ENCODE measurements at places on chromosomes 12 and 14.
A peak's percentile ranks its signal among the peaks of the same experiment; 100 is the strongest.

DNA sequence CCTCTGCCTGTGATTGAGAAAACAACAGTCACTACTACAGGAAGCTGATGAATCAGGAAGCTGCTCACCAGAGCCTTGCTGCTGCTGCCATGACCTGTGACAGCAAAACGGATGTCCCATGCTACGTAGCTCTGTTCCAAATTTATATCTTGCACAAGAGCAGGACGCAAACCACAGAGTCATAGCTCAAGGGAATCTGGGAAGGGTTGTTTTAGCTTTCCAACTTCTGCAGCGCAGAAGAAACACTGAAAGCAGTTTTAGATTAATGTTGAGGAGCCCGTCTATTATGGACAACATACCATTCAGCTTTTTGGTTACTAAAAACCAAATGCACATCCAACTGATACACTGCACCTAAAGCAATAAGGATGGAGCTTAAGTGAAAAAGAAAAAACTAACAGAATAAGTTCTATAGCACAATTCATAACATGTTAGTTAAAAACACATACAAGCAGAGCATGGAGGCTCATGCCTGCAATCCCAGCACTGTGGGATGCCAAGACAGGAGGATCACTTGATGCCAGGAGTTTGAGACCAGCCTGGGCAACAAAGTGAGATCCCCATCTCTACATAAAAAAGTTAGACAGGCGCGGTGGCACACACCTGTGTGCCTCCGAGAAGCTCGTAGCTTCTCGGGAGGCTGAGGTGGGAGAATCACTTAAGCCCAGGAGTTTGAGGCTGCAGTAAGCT is 1.7 kb upstream of the ANKRD33 start:
- DNase-seq, result peak; percentile 38

DNA sequence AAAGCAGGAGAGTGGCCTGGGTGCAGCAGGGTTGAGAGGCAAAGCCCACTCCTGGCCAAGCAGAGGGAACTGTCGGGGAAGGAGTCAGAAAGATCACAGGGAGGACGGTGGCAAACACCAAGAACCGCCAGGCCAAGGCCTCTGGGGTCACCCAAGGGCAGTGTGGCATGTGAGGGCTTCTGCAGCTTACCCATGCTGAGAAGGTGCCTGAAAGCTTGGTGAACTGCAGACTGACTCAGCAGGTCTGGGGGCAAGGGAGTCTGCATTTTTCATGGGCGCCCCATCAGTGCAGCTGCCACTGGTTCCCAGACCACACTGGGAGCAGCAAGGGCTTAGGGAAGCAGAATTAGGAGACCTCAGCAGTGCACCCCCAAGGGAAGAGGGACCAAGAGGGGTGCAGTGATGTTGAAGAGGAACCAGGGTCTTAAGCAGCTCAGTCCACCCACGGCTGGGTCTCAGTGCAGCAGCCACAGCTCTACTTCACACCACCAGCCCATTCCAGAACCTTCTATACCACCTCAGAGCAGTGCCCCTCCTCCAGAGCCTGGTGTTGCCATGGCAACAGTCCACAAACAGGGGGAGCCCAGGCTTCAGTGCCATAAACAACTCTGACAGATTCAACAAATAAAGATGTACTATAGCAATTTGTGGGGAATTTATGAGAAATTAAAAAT is 59.4 kb downstream of the ITPK1 start:
- DNase-seq, result no peak

- peak; percentile 52 for DNase-seq
Measured at GRCh38 chr14:104735830-104736642, 12.0 kb downstream of the ADSS1 start.

DNA sequence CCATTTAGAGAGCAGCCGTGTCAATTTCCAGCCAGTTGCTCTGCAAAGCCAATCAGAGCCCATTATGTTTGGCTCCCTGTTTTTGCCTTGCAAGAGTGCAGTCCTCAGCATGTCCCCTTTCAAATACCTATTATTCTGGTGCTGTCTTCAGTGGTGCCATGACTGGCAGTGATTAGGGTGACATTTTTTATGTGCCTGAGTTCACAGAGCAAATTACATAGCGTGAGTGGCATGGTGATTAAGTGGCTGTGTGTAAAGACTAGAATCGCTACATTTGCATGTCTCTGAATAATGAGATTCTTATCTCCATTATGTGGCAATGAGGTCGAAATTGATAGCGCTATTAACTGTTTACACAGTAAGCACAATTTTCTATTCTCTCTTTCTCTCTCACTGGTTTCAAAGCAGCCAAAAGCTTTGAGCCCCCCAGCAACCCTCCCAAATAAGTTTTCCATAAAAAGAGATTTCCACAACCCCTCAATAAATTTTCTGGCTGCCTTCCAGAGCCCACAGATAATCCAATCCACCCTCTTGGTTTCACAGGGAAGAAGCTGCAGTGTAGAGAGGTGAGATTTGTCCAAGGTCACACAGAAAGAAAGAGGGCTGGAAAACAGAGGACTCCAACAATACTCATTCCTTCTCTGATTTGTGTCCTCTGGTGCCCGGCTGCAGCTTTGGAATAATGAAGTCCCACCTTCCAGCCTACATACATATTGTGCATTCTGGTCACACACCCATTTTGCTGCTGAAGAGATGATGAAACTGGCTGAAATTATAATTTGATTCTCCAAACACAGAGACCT is 58.8 kb upstream of the NUDT4 start:
- DNase-seq, result no peak

DNA sequence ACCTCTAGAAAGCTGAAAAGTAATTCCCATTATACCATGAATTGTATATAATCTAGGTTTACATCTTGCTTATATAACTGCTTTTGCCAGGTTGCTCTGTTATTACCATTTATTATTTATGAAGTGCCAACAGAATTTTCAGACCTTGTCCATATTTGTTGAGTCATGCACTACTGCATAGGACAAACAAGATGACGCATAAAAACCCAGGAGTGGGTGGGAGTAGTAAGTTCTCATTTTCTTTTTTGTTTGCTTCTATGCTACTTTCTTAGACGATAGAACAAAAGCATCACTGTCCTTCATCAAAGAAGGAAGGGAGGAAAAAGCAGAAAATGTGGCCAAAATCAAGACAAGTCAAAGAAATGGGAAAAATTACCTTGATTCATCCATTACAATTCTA is 119.0 kb upstream of the RASSF8 start:
- no peak for DNase-seq

GRCh38 chr14:48614003-48614402 is 938.6 kb upstream of the MDGA2 start:
- no peak for DNase-seq

- DNase-seq, result no peak
Measured at GRCh38 chr14:96906434-96906833, 109.3 kb downstream of the VRK1 start.

DNA sequence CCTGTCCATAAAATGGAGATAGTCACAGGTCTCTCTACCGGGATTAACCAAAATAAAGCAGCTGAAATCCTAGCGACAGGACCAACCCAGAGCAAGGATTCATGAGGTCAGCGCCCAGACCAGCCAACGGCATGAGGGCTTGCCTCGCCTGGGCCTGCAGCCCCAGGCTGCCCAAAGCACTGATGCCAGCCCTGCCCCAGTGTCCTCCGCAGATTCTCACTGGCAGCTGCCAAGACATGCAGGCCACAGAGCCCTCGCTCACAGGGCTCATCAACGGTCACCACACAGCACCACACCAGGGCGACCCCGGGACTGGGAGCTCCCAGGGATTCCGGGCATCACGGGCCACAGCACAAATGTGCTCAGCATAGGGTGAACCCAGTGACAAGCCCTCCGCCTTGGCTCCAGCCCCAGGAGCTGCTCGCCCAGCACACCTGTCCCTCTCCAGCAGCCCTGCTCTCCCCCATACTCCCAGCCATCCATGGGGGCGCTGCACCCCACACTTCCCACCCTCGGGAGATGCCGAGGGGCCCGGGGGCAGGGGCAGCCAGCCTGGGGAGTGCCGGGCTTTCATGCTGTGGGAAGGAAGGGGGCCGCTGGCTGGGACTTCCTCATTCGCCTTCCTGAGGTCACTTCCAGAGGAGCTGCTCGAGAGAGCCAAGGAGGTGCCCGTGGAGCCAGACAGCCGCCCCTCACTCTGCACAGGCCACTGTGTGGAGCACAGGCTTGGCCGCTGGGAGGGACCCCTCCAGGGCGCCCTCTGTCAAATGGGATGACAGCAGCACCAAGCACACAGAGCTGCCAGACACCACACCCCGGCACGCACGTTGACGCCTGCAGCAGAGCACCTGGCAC is 14.1 kb downstream of the RAB35 start:
- DNase-seq, result no peak

DNA sequence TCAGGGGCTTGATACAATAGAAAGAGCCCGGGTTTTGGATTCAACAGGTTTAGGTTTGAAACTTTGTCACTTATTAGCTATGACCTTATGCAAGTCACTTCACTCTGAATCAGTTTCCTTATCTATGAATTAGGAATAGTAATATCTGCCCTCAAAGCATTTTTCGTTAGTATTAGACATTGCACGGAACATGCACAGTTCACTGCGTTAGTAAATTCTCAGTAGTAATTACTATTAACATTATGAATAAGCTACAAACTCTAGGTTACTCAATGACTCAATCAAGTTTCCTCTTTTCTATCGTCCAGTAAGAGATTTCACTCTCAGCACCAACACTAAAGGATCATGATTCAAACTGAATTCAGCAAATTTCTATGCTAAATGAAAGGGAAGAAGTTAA is 150.3 kb downstream of the CEP83 start:
- DNase-seq, result no peak

- no peak for DNase-seq
Measured at GRCh38 chr12:105318651-105319483, 11.6 kb upstream of the C12orf75 start.

DNA sequence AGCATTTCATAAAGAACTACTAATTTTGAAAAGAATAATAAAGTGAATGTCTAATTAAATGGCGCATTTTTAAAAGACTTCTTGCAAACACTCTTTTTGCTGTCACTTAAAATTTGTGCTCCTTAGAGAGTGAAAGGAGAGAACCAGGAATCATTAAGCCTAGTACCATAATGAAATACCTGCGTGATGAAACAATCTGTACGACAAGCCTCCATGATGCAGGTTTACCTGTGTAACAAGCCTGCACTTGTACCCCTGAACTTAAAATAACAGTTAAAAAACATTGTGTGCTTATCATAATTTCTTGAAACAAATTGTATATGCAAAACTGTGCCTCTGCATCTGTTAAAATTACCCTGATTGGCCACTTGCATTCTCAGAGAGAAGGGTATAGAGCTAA is 108.1 kb downstream of the MGAT4C start:
- no peak for DNase-seq

- no peak for DNase-seq
Measured at GRCh38 chr12:12008232-12008850, 62.4 kb upstream of the BCL2L14 start.

DNA sequence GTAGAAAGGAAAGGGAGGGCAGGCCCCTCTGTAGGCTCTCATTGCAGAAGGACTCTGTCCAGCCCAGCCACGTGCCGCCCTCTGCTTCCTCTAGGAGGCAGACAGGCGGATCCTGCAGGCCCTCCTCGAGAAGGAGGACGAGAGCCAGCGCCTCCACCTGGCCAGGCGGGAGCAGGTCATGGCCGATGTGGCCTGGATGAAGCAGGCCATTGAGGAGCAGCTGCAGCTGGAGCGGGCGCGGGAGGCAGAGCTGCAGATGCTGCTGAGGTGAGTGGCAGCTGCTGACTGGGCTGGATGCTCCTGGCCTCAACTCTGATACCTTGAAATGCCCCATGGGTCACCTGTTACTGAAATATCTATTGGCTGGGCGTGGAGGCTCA is 10.9 kb downstream of the TCHP start:
- no peak for DNase-seq

DNA sequence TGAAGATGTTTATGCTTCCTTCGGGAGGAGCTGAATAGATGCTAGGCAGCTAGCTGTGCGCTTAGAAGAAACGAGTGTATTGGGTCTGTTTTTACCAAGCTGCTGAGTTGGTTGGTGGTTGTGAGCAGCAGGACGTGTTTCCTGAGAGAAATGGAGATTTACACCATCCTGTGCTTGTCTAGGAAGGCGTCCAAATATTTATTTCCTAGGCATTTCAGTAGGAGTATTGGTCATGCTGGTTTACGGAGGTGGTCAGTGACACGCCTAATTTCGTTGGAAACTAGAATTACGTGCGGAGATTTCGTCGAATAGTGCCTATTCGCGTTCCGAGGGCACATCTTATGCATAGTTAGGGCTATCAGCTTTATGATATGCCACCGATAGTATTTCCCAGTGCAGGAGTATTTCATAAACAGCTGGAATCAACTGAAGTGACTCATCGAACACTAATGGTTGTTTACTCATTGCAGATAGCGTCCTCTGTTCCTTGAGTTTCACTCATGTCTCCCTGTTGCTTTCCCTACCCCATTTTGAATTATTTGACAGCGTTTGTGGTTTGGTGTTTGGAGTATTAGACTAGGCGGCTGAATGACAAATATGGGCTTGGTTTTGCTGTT is 780 bp downstream of the TBC1D15 start:
- DNase-seq, result peak; percentile 41

- DNase-seq, result no peak
Measured at GRCh38 chr12:114168061-114168460, 201.9 kb upstream of the RBM19 start.

- no peak for DNase-seq
Measured at GRCh38 chr14:52318062-52318461, 4.0 kb downstream of the PTGER2 start.

DNA sequence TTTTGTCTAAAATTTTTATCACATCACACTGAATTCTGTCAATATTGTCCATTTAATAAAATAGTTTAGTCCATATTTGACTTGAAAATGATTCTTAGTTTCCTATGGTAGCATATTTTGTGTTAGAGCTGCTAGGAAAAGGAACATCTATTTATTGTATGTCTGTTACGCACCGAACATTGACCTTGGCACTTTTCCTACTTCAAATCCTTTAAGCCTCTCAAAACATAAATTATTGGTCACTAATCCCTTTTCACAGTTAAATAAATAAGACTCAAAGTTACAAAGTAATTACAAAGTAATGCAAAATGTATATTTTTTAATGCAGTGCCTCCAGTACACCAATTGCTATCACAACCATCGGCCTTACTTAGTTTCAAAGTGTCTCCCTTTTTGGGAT is 28.5 kb downstream of the DCN start:
- DNase-seq, result no peak

DNA sequence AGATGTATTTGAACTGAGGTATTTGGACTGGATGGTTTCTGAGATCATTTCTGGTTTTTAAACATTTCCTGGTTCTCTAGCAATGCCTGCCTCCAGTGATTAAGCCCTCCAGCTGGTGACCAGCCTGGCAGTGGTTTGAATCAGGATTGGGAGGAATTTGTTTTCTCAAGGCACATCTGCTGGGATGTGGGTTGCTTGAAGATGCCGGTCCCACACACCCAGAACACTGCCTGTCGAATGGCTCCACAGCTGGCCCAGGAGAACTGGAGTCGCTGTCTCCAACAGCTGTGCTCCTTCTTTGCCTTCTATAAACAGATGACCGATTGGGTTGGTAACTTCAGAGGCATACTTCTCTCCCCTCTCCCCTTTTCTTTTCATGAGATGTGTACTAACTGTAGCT is 258.0 kb upstream of the DDHD1 start:
- DNase-seq, result no peak

Measured in C1 segment of cervical spinal cord (tissue), 14 donors.